ENCODE measurements at places on chromosomes 3 and 15. TPM values are rescaled to one million over a fixed set of nuclear protein-coding genes. Genes with fewer than 3 reads are reported as not detected.

- DNase-seq: no peak
Measured at GRCh38 chr3:56119575-56120349, 348.5 kb downstream of the ERC2 start.

DNA sequence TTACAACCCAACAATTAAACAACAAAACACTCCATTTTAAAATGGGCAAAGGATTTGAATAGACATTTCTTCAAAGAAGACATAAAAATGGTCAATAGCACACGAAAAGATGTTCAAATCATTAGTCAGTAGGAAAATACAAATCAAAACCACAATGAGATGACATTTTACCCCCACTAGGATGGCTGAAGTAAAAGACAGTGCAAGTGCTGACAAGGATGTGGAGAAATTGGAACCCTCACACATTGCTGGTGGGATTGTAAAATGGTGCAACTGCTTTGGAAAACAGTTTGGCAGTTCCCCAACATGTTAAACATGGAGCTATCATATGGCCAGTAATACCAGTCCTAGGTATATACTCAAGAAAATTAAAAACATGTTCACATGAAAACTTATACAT, 11.6 kb downstream of the GALNT15 start:
- DNase-seq: no peak

Gene CD80
- total RNA-seq: not detected

- DNase-seq: no peak
Measured at GRCh38 chr3:154307363-154307762, 16.9 kb downstream of the DHX36 start.

DNA sequence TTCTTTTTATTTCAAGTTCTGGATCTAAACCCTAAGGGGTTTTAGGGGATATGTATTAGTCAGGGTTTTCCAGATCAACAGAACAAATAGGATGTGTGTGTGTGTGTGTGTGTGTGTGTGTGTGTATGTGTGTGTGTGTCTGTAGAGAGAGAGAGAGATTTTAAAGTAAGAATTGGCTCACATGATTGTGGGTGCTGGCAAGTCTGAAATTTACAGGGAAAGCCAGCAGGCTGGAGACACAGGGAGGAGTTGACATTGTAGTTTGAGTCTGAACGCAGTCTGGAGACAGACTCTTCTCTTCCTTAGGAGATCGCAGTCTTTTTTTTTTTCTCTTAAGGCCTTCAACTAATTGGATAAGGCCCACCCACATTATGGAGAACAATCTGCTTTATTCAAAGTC, 428.8 kb upstream of the TBL1XR1 start:
- DNase-seq: no peak

Gene REC114
- not detected for total RNA-seq

- no peak for DNase-seq
Measured at GRCh38 chr3:23810343-23811184, 4.8 kb downstream of the UBE2E1 start.

- DNase-seq: peak; percentile 60
Measured at GRCh38 chr15:43517354-43518196, at the start of gene MAP1A. TSS of gene MAP1A (plus strand) at chr15:43517608. CDS start at chr15:43521474, 3,866 bp downstream.

DNA sequence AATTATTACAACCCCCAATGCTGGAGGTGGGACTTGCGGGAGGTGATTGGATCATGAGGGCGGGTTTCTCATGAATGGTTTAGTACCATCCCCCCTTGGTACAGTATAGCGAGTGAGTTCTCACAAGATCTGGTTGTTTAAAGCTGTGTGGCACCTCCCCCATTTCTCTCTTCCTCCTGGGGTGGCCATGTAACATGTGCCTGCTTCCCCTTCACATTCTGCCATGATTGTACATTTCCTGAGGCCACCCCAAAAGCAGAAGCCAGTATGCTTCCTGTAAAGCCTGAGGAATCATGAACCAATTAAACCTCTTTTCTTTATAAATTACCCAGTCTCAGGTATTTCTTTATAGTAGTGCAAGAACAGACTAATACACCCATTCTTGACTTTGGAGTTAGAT, 20.3 kb upstream of the PROK2 start:
- no peak for DNase-seq

All from H4 (cell line).